Activated CD4-positive, alpha-beta T cell treated with anti-CD3 and anti-CD28 coated beads, Interleukin-2, amount 50 U/mL, for 1 hour (primary cell): ENCODE measurements at places on chromosomes 5 and 9.

DNA sequence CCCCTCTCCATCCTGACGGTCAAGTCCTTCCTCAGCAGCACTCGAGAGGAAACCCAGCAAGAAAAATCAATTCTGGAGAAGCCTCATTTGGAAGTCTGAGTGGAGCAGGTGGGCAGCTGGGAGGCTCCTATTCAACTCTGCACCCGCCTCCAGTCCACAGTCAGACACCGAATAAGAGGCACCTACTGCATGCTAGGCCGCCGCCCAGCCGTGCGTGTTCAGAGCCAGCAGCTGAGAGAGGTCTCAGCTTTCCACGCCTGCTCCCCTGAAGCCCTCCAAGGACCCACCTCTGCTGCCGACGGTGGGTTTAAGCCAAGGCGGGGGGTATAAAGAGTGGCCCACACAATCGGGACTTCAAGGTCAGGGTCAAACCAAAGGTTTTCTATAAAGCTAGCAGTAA is 41.9 kb downstream of the VAV2 start:
- no peak for DNase-seq

DNA sequence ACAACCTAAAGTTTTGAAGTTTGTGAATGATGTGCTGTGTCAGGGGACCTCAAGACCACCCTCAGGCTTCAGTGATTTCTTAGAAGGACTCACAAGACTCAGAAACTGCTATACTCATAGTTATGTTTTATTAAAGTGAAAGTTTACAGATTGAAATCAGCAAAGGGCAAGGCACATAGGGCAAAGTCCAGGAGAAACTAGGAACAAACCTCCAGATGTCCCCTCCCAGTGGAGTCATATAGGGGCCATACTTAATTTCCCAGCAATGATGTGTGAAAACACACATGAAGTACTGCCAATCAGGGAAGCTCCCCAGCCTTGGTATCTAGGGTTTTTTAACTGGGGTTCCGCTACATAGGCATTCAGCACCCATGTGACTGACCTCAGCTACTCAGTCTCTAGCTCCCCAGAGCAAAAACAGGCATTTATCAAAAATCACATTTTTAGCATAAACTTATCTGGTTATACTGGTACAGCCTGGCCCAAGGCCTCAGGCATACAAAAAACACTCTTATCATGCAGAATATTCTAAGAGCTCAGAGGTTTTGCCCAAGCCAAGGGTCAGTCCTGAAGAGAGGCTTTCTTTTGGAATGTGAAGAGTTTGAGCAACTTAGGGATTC is 74.7 kb upstream of the ANKRD55 start:
- no peak for DNase-seq

- no peak for DNase-seq
Measured at GRCh38 chr9:126147186-126147935, 179.3 kb upstream of the MVB12B start.

- DNase-seq: no peak
Measured at GRCh38 chr5:174601946-174602345, 122.4 kb upstream of the MSX2 start.

- no peak for DNase-seq
Measured at GRCh38 chr9:125651576-125652232, 55.3 kb downstream of the MAPKAP1 start.

GRCh38 chr5:134738963-134739661 is 764 bp downstream of the CAMLG start:
- DNase-seq: no peak

DNA sequence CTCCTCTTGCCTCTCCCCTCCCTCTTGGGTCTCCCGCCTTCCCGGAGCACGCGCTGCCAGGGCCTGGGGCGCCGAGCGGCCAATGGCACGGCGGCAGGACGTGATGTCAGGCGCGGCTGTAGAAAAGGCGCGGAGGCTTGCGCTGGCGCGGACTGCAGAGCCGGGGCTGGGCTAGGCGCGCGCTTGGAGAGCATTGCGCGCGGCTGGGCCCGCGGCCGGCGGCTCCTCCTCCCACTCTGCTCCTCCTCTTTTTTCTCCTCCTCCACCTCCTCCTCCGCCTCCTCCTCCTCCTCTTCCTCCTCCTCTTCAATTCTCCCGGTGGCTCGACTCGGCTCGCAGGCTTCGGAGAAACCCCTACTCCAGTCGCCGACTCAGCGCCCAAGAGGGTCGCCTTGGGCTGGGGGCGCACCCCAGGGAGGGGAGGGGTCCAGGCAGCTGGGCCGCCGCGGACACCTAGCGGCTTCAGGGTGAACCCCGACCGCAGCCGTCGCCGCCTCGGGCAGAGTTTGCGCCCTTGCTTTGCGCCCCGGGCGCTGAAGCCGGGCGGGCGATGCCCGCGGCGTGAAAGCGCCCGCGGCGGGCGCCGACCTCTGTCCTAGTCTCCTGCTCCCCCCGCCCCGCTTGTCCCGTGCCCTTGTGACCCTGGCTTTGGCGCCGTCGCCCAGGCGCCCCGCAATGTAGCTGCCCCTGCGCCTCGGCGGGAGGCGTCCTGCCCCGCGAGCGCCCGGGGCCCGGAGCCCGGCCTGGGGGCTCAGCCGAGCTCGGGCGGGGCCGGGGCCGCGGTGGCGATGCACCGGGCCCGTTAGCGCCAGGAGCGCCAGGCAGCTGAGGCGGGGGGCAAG is at the start of gene LHX2:
LHX2 (plus strand) TSS at position 309 of the 842 bp plus-strand sequence. CDS start 581 bp downstream, outside the sequence.
- no peak for DNase-seq
